Non-pigmented ciliary epithelial cell (primary cell): ENCODE measurements at places on chromosomes 11 and 22.

DNA sequence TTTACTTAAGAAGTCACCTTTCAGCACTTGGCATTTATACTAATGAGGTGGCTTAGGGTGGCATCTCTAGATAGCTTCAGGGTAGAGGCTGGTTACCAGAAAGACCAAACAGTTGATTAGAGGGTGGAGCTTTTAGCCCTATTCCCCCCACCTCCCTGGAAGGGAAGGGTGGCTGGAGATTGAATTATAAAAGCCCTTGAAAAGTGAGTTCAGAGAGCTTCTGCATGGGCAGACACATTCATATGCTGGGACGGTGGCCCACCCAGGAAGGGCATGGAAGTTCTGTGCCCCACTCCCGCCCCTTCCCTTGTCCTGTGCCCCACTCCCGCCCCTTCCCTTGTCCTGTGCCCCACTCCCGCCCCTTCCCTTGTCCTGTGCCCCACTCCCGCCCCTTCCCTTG, 244.2 kb downstream of the DDX10 start:
- no peak for DNase-seq

DNA sequence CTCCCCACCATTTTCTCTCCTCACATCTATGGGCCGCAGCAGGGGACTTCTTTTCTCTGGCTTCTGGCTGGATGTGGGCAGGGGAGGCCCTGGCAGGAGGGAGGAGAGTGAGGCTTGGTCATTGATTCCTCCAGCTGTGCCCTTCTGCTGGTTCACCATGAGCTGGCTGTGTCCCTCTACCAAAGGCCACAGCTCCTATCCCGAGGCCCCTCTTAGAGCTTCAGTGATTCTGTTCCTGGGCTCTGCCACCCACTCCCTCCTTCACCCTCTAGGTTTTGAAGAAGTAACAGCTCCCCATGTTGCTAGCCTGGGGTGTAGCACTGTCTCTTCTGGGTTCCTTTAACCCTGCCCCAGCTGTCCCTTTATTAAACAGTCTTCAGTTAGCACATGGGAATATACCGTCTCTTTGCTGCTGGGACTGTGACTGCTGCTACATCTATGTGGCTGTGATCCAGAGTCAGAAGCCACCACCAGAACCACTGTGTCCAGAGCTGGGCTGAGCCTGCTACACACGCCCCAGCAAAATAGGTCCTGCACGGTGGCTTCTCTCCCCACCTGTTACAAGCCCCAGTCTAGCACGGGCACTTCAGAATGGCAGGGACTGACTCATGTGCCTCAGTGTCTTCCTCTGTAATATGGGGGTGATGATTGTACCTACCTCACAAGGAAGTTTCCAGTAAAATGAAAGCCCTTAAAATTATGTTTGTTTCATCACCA, 578 bp upstream of the PARVG start:
- no peak for DNase-seq

GRCh38 chr11:35305670-35306382, 113.5 kb downstream of the SLC1A2 start:
- DNase-seq = no peak

GRCh38 chr11:66727282-66728037, 1.6 kb downstream of the SPTBN2 start:
- no peak for DNase-seq

GRCh38 chr11:11279956-11280689, 72.9 kb downstream of the CSNK2A3 start:
- DNase-seq = no peak

GRCh38 chr11:116281173-116282160, 491.3 kb downstream of the BUD13 start:
- no peak for DNase-seq

DNA sequence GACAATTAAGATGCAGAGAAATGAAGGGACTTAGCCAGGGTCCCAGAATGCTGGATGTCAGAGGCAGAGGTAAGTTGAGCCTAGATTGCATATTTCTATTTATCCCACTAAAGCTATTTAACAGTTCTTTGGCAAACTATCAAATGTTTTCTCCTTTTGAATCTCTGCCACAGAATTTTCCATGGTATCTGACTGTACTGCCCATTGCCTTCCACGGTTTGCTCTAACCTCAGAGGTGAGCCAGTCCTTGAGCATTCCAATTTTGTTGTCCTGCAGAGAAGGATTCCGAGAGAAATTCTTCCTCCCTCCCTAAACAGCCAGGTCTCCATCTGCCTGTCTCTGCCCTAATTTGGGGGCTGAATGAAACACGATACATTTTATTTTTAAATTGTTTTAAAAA, 368.3 kb upstream of the SYN3 start:
- DNase-seq = no peak

DNA sequence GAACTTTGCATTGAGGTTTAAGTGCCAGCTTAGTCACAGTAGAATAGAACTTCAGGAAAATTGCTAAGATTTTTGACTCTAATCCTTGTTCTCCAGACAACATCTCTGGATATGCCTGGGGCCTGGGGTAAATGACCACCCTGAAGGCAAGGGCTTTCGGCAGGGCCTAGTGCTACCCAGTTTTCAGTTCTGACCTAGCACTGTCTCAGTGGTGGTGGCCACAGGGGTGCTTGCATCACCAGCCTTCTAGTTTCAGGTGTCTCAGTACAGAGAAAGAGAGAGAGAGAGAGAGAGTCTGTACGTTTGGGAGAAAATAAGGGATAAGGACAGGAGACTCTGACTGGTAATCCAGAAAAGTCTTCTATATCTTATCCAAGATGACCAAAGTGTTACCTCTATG, 890.5 kb downstream of the JRKL start:
- no peak for DNase-seq

DNA sequence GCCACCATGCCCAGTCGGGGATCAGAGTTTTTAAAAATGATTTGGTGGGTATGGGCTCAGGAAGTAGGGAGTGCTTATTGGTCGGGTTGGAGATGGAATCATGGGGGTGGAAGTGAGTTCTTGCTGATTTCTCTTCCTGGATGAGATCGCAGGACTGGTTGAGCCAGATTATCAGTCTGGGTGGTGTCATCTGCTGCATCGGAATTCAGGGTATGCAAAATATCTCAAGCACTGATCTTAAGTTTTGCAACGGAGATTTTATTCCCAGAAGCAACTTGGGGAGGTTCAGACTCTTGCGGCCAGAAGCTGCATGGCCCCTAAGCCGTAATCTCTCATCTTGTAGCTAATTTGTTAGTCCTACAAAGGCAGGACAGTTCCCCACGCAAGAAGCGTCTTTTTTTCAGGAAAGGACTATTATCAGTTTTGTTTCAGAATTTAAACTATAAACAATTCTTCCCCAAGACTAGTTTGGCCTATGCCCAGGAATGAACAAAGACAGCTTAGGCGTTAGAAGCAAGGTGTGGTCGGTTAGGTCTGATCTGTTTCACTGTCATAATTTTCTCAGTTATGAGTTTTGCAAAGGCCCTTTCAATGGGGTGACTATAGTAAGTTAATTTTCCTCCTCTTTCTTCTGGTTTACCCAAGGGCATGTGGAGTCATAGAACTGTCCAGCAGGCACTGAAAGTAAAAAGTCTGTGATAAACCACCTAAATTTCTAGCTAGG, 1.4 kb upstream of the PIWIL3 start:
- DNase-seq = no peak

DNA sequence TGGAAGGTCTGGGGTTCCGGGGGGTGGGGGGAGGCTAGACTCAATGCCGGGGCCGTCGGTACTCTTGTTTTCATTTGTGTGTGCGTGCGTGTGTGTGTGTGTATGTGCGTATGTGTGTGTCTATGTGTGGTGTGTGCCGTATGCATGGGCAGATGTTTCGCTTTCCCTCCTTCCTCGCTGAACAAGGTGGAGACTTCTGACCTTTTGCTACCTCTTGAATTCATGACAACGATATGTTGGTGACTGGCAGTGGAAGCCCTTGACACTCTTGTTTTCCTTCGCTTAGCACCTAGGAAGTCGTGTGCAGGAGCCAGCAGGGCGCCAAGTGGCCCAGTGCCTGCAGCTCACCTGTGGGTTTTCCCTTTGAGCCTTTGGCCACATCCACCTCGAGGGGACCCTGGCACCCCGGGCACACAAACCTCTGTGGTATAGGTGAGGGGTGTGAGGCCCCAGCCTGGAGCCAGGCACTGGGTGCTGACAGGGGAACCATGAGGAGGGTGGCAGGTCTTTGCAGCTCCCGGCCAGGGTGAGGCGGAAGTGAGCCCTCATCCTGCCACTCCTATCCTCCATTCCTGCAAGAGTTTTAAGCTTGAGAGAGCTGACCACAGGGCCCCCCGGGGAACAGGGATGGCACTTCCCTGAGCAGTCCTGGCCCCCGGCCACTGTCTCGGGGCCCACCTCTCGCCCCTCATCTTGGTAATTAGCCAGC, 19.3 kb upstream of the TMEM191C start:
- DNase-seq = no peak

GRCh38 chr22:35973388-35973787, 55.2 kb downstream of the RBFOX2 start:
- DNase-seq = no peak

DNA sequence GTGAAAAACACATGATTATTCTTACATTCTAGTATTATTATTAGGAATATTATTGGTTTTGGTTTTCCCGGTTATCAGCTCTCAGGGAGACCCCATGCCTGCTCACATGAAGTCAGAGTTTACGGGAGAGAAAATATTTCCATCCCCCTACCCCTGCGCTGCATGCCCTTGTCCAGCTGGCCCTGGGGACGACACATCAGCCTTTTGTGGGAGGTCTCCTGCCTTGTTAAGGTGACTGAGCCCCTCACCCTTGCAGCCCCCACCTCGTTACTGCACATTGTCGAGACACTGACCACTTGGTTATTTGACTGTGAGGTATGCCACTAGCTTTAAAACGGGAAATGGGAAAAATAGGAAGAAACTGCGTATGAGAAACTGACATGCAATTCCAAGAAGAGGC, 63.0 kb downstream of the PARVG start:
- DNase-seq = no peak

DNA sequence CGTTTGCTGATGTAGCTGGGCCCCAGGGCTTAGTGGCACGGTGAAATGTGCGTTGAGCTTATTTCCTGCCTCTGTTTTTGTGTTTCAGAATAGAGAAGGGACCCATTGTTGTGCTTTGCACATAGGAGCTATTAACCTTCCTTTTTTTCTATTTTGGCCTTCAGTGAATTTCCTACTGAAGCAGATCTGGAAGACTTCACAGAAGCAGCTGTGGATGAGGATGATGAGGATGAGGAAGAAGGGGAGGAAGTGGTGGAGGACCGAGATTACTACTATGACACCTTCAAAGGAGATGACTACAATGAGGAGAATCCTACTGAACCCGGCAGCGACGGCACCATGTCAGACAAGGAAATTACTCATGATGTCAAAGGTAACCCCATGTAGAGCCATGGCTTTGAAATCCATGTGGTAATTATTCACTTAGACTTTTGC, 37.4 kb upstream of the ST14 start:
- no peak for DNase-seq

GRCh38 chr11:63614136-63614671, at the start of gene PLAAT3:
TSS of gene PLAAT3 (minus strand) at chr11:63614433. CDS start at chr11:63614014, 419 bp downstream.
- DNase-seq = no peak

DNA sequence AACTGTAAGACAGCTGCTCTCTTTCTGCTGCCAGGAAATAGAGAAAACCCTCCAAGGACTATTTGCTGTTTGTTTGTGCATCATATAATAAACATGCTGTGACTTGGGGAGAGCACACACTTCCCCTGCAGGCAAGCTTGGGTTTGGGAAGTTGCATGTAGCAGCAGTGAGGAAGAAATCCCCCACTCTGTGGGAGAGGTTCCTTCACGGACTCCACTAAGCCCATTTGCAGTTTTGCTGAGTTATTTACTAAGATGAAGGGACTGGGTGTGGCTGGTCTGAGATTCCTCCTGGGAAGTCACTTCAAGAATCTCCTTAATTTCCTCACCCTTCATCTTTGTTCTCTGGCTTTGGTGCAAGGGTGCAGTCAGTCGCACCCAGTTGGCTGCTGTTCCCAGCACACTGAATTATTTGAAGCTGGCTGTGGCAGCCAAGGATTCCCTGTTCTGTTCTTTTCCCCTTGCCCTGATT, 104.9 kb downstream of the ARFGAP2 start:
- DNase-seq = no peak

GRCh38 chr11:77580712-77581337, 8.9 kb upstream of the AQP11 start:
- DNase-seq = no peak

- no peak for DNase-seq
Measured at GRCh38 chr11:69981119-69981784, 96.9 kb upstream of the ANO1 start.

DNA sequence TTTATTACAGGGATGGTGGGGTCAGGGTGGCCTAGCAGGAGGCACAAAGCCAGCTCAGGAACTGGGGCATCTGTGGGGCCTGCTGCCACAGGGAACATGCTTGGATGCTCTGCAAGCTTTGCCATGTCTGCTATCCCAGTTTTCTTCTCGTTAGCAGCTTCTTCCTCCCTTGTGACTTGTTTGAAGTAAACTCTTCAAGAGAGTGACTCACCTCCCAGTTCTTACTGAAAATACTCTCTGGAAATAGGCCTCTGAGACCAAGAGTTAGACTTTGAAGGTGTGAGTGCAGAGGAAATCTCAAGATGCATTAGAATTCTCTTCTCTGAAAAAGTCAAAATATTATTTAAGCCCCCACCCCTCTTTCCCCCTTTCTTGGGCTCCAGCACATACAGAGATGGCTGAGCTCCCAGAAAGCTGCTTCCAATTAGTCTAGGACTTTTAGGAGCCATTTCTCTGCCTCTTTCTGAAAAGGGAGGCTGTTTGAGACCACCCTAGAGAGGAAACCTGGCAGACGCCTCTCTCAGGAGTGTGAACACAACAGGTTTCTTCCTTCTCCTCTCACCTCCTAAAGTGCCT, 15.1 kb downstream of the CWC15 start:
- no peak for DNase-seq

DNA sequence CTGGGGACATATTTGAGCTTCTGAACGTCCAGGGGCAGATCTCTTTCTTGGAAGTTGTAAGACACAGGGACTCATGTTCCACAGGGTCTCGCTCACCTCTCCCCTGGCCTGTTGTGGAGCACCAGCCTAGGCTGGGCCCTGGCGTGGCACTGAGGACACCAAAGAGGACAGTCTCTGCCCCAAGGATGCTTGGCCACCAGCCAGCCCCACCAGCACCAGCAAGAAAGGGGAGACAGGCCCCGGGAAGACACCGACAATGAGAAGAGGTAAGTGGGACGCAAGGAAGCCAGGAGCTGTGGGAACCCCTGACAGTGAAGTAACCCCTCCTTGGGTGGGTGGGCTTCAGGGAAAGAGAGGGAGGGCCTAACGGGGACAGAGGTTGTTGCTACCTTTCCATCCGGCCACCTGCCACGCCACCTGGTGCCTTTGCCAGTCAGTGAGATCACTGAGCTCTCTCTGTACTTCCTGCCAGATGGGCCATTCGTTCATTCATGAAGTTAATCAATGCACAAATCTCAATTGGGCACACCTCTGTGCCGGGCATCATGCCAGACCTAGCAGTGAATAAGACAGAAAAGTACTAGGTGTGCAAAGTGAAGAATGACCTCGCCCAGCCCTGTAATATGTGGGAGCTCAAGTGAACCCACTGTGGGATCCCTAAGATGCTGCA, 11.1 kb downstream of the APOL5 start:
- no peak for DNase-seq

DNA sequence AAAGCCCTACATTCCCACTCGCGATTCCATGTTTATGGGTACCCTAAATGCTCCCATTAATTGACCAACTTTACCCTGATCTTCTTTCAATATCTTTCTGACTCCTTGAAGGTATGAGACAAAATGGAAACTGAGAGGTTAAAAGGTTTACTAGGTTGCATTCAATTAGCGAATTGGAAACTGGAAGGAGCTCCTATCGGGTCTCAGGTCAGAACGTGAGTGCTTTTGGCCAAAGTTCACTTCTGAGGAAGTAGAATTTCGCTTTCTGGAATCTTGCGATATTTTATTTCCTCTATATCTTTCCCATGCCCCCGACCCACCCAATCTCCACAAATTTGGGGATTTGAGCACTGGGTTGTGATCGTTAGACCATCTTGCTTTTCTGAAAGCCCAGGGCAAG, 2.6 kb downstream of the EHF start:
- DNase-seq = no peak
